ENCODE measurements at places on chromosomes 1 and 21. TPM values are rescaled to one million over a fixed set of nuclear protein-coding genes. Genes with fewer than 3 reads are reported as not detected.
A peak's percentile ranks its signal among the peaks of the same experiment; 100 is the strongest.

CELA2B gene
- not detected for total RNA-seq

DNA sequence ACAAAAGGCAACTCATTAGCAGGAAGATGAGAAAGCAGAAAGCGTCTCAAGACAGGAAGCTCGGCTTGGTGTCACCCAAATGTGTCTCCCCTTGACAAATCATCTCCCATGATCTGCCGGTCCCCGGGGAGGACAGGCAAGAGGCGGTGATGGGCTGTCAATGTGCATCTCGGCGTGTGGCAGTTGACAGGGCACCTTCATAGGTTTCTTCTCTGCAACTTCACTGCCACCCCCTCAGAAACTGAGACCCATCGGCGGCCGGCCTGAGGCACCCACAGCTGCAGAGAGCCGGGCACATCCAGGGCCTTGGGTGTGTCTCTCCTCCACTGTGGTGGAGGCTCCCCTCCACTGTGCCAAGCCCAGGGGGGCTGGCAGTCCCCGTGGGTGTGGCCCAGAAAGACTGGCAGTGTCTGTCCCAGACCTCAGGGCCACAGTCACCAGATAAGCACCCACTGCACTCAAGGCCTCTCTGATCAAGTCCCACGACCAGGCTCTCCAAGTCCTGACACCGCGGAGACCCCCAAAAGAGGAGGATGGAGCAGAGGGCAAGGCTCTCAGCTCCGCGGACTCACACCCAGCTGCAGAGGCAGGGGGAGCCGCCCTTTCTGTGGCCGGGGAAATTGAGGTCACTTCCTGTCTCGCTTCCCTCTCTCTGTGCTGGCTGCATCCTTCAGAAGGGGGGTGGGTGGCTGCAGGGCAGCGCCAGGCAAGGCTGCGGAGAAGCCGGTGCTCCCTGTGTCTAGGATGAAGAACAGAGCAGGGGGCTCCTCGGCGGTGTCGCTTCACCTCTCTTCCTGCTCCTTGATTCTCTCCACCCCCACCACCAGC, 39.6 kb upstream of the LBR start:
- H3K27me3 ChIP-seq: no peaks in the 10 kb centered on the region
- H3K4me1 ChIP-seq: no peaks in the 10 kb centered on the region
- H3K36me3 ChIP-seq: no peaks in the 10 kb centered on the region
- peak; percentile 87 for DNase-seq

DNA sequence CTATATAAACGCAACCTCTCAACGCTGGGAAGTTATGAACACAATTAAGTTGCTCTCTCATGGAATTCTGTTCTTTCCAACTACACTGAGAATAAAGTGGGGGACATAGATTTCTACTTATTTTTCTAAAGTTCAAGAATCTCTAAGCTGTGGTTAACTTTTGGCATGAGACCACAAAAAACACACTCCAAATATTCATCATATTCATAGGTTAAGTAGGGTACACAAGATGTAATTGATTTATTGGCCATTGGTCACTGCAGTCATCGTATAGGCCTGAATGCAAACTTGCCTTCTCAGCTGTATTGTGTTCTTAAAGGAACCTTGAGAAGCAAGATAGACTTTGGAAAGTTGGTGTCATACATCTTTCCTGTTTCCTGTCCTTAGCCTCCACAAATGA, 40.3 kb downstream of the PRRX1 start:
- no peaks in the 10 kb centered on the region for H3K36me3 ChIP-seq
- no peak overlapping the region for H3K4me3 ChIP-seq
- H3K27me3 ChIP-seq: no peaks in the 10 kb centered on the region
- H3K27ac ChIP-seq: no peak overlapping the region
- no peaks in the 10 kb centered on the region for H3K4me1 ChIP-seq

DNA sequence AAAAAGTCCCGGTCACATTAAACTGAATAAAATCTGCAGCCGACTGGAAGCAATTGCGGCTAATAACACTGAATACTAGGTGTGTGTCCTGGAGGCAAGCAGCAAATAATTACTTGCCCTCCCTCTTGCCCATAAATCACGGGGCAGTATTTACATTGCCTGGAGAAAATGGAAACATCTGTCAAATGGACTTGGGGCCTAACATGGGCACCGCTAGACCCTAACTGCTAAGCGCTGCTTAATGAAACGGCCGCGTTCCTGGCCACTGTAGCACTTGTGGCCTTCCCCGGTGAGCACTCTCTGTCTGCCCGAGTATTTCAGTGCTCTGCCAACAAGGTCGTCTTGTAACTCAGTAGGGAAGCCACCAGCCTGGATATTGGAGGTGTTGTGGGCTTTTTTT, 23.9 kb upstream of the KNCN start:
- H3K4me1 ChIP-seq: peaks cover 8% of the 10 kb centered on the region
- no peak for DNase-seq
- H3K36me3 ChIP-seq: peaks cover 5% of the 10 kb centered on the region
- no peaks in the 10 kb centered on the region for H3K27me3 ChIP-seq
- no peak overlapping the region for H3K27ac ChIP-seq
- no peak overlapping the region for H3K4me3 ChIP-seq

DNA sequence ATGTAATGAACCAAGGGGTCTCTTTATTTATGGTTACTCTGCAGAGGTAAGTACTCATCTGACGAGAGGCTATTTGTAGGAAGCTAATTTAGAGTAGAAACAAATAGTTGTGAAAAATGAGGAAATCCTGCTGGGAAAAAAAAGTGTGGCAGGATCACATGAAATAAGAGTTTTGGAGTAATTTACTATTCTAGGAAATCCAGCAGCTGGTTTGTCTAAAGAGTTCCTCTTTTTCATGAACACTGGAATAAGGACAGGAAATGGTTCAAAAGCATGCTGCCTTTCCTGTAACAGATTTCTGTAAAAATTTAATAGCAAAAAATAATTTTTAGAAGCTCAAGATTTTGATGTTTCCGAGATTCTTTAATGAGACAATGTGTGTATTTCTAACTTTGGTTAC, 177.3 kb downstream of the CHRM3 start:
- peaks cover 4% of the 10 kb centered on the region for H3K4me1 ChIP-seq
- H3K27me3 ChIP-seq: no peaks in the 10 kb centered on the region
- H3K36me3 ChIP-seq: no peaks in the 10 kb centered on the region
- H3K4me3 ChIP-seq: no peak overlapping the region

RIT1 gene
- total RNA-seq: 21.2 TPM

GRCh38 chr21:35368326-35368725, 319.2 kb upstream of the RUNX1 start:
- no peaks in the 10 kb centered on the region for H3K27me3 ChIP-seq
- no peak overlapping the region for H3K27ac ChIP-seq
- no peak overlapping the region for H3K4me3 ChIP-seq
- H3K36me3 ChIP-seq: no peaks in the 10 kb centered on the region

ERG gene
- 6.4 TPM for total RNA-seq

DNA sequence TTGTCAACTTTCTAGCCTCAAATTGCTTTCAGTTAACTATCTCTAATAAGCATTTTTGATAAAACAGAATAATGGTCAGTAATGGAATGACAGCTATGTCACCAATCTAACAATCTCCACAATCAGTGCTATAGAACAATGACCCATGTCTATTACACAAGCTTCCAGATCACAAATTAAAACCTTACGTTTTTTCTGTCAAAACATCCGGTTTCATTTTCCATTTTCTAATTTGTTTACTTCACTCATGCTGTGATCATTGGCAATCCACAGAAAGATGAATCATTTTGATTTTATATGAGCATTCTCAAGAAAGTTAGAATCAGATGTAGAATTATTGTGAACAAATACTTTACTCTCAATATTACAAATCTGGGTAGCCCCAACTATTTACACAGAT, 80.3 kb downstream of the KCNT2 start:
- DNase-seq: no peak
- H3K27me3 ChIP-seq: no peaks in the 10 kb centered on the region
- H3K36me3 ChIP-seq: no peaks in the 10 kb centered on the region
- H3K4me1 ChIP-seq: no peaks in the 10 kb centered on the region
- H3K27ac ChIP-seq: no peak overlapping the region

GRCh38 chr1:220044678-220045355, 1.5 kb downstream of the EPRS1 start:
- H3K4me3 ChIP-seq: no peak overlapping the region
- peaks cover 4% of the 10 kb centered on the region for H3K36me3 ChIP-seq
- H3K27ac ChIP-seq: peak overlapping the region; percentile 90
- no peak for DNase-seq
- H3K4me1 ChIP-seq: no peaks in the 10 kb centered on the region

GRCh38 chr1:24868016-24868875, 61.8 kb downstream of the RUNX3 start:
- H3K4me3 ChIP-seq: no peak overlapping the region
- no peak for DNase-seq
- no peaks in the 10 kb centered on the region for H3K27me3 ChIP-seq
- H3K4me1 ChIP-seq: no peaks in the 10 kb centered on the region
- no peaks in the 10 kb centered on the region for H3K36me3 ChIP-seq
- no peak overlapping the region for H3K27ac ChIP-seq

DNA sequence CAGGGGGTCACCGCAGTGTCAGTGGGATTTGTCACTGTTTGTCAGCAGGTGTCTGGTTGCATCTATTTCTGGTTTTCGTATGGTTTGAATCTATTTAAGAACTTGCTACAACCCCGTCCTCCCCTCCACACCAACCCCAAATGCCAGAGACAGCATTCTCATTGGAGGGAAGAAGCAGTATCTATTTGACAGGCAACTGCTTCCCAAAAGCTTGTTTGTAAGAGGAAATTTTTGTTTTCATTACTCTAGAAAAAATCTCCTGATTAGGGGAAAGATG, 54.4 kb downstream of the NR5A2 start:
- H3K4me3 ChIP-seq: no peak overlapping the region
- no peak for DNase-seq
- H3K4me1 ChIP-seq: no peaks in the 10 kb centered on the region
- no peaks in the 10 kb centered on the region for H3K36me3 ChIP-seq
- H3K27ac ChIP-seq: no peak overlapping the region
- no peaks in the 10 kb centered on the region for H3K27me3 ChIP-seq

DNA sequence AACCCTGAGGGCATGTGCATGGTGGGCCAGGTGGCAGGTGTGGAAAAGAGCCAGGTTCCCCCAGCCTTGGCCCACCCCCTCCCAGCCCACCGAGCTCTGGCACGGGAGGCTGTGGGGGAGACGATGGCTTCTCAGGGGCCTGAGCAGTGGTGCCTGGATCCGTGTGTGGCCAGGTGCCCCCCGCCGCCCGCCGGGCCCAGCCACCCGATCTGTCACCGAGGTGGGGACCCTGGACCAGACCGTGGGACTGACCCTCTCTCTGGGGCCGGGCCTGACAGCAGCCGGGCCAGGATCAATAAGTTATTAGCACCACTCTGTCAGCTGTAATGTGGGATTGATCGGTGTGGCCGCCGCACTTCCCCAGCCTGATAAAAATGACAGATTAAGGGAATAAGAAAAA, 13.8 kb downstream of the SAMD11 start:
- H3K27me3 ChIP-seq: peaks cover 53% of the 10 kb centered on the region
- no peak overlapping the region for H3K27ac ChIP-seq
- peaks cover 39% of the 10 kb centered on the region for H3K4me1 ChIP-seq
- no peak for DNase-seq

DNA sequence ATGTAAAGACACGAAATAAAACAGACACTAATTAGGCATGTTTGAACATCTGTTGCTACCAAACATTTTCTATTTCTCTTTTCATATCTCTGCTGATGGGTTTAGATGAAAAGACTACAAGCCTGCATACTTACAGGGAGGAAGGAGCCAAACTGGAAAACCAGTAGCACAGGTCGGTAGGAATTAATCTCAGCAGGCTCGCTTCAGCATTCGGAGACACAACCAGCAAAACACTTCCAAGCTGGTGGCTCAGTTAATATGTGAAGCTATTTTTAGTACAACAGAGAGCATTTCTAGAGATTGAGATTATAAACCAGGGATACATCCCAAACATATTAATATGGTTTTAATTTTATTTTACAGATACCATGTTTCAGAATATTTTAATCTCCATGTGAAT, 300.9 kb upstream of the GREM2 start:
- no peak overlapping the region for H3K4me3 ChIP-seq
- H3K27me3 ChIP-seq: no peaks in the 10 kb centered on the region
- no peak overlapping the region for H3K27ac ChIP-seq
- no peaks in the 10 kb centered on the region for H3K36me3 ChIP-seq

All from sigmoid colon (tissue), 7 donors.